ENCODE measurements at places on chromosomes 3 and 15.

GRCh38 chr15:78842519-78842918 is 30.2 kb upstream of the MORF4L1 start:
- no peak for DNase-seq

DNA sequence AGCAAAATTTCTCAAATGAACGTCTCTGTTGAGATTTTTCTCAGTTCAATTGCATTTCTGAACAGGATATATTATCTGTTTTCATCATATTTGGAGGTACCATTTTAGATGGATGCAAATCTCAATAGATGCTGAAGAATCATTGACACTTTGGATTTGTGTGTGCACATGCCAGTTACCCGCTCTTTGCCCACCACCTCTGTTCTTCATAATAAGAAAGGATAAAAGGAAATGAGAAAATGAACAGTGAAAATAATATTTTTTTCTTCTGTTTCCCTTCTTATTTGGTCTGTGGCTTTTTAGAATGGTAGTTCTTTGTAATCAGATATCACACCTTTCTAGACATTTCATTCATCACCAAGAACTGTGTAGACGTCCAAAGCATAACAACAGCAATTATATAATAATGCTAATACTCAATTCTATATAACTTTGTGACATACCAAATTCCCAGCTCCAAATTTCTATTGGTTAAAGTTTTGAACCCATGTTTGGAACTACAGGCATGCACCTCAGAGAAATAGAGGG is 256.7 kb upstream of the SATB1 start:
- no peak for DNase-seq

DNA sequence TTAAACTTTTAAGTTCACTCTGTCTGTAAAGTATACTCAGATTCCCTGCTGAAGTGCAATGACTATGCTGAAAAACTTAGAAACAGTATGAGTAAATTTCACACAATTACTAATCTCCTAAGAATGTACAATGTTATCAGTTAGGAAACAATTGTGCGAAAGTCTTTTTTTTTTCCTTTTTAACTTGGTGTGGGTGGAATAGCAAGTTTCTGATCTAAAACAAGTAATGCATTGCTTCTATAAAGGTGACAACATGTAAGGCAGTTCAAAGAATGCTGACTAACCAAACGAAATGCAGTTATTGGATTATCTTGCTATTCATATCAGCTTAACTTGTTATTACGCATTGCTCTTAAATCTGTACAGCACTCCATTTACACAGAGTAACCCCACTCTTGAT is 19.3 kb upstream of the SLC12A8 start:
- DNase-seq: no peak

- no peak for DNase-seq
Observed at GRCh38 chr3:122415104-122415744, 638 bp downstream of the WDR5B start.

- DNase-seq: no peak
Observed at GRCh38 chr15:42427429-42428223, 63.3 kb downstream of the ZNF106 start.

GRCh38 chr3:25780618-25781017 is 2.6 kb downstream of the NGLY1 start:
- DNase-seq: no peak

DNA sequence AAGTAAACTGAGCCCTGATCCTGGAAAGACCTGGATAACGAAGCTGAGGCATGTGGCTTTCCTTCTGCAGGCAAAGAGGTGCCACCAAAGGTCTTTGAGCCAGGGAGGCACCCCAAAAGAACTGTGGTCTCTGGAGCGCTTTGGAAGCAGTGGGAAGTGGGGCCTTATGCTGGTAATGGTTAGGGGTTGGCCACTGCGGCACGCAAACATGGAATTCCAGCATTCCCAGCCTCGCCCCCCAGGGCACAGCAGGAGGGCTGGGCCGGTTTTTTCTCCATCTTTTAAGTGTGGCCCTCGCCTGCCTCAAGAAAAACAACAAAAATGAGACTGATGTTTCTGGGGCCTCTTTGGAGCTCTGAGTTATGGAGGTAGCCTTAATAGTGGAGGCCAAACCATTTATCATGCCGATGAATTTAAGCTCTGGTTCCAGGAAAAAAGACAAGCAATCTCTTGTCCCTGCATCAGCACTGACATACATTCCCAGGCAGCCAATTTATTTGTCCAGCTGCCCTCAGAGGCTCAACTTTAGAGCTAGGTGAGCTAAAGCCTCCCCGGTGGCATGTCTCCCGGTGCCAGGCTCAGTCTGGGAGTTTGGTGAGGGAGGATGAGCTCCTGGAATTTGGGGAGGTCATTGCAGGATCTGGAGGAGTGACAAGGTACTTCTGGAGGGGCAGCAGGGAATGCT is 109.0 kb downstream of the TLE3 start:
- DNase-seq: no peak

DNA sequence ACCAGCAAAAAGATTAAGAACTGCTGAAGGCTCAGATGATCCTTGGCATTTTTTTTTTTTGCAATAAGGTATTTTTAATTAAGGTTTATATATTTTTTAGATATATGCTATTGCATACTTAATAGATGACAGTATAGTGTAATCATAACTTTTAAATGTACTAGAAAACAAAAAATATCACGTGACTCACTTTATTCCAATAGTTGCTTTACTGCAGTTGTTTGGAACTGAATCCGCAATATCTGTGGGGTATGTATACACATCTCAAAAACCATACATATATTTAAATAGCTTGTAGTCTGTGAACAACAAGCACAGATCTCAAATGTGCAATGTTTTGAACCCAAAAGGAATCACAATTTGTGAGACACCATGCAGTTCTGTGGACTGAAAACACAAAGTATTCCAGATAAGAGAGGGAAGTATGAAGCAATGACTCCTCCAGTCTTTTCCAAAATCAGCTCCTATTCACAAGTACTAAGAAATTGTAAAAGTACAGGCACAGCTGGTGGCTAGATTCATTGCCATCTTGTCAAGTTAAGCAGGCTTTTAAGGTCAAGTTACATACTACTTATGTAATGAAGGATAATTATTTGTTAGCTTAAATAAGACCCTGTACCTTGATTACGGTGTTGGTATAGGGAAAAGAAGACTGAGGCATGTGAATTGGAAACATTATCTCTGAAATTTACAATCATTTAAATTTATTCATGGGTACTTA is 331.1 kb downstream of the TBC1D5 start:
- DNase-seq: no peak

GRCh38 chr3:153399636-153400035 is 237.6 kb downstream of the RAP2B start:
- DNase-seq: no peak

DNA sequence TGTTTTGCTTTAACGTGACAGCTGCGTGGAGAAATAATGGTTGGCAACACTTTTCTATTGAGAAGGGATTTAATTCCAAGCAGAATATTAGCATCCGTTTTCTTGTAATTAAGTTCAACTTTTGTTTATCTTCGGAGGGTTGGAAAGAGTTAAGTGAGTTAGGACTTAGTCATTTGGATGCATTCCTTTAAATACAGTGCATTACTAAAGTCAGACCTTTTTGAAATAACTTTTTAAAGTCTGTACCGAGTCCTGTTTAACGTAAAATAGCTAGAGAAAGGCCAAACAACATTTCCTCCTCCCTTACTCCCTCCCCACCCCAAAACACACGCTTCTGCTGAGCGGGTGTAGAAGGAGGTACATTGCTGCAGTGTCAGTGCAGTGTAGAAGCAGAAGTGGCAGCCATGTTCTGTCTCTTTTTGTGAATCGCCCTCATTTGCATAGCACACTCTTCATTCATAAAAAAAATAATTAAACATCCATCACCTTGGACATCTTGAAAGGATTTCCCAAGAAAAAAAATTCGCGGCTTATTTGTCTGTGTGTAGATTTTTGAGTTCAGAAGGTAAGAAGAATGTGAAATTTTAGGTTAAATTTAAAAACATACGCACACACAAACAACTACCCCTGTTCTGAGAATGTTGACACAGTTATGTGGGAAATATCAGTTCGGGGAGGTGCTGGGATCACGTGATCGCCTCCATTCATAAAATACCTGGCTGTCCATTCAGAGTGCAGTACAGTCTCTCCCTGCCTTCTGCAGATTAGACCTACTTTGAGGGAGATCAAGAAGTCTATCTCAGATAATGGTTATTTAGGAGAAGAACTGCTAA is 1.6 kb downstream of the SPRED1 start:
- no peak for DNase-seq

DNA sequence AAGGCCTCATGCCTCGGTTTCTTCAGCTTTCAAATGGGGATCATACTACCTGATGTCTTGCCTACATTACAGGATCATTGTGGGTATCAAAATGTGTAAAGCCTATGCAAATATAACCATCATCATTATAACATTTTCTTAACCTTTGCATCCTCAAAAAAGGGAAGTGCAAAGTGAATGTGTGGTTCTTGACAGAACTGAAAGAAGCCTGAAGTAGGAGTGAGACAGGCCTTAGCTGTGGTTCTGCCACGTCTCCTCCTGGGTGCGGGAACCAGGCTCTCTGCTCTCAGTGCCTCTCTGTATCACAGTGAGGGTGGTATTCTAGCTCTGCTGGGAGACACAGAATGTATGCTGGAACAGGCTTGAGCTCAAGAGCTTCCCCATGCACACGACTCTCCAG is 316.9 kb upstream of the ICE2 start:
- no peak for DNase-seq

- no peak for DNase-seq
Observed at GRCh38 chr3:143001034-143001368, 369 bp upstream of the U2SURP start.

DNA sequence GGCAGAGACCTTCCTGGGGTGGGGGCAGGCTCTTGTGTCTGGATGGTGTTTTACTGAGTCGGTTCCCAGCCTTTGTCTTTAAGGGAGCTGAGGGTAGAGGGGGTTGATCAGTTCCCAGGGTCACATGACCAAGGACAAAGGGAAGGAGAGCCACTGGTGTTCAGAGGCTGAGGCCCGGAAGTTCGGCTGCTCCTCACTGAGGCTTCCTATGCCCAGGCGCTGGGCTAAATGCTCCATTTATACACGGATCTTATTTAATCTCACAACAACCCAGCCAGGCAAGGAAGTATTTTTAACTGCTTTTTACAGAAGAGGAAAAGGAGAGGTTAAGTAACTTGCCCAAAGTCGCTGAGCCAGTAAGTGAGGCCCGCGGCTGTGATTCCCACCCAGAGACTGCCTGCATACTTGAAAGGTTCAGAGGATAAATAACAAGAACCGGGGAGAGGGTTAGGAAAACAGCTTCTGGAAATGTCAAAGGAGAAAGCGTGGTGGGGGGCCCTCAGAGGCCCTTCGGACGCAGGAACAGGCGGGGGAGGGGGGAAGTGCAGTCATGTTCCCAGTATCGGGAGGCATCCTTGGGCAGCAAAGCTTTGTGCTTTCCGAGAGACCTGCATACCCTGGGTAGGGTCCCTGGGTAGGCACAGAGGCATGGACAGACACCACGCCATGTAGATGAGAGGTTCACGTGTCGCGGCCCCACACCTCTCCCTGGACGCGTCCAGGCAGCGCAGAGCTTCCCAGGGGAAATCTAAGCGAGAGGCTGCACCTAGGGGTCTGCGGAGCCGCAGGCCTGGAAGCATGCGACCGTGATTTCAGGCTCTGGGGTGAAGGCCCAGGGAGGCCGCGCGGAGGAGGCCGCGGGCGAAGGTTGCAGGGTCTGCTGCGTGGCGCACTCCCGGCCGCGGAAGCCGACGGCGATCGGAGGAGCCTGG is 21.3 kb downstream of the EPHB3 start:
- DNase-seq: no peak

DNA sequence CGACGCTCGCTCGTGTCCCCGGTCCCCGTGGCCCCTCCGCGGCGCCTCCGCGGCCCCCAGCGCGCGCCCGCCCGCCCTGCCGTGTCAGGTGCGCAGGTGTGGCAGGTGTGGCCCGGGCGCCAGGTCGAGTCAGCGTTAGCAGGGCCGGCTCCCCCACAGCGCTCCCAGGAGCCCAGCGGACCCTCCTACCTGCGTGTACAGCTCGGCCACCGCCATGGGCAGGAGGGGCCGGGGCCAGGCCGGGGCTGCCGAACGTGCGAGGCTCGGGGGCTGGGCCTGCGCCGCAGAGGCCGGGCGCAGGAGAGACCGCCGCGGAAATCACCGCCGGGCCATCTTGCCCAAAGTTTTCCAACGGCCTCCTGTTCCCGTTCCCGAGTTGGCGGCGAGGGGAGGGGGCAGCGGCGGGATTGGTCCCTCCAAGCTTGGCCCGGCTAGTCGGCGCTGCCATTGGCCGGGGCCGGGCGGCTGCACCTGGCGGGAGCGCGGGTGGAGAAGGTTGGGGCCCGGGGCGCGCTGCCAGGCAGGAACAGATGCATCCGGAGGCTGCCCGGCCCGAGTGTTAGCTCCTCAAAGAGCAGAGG is at the start of gene MYO5C:
MYO5C (minus strand) TSS at position 384 of the 581 bp plus-strand sequence; CDS start at position 216, 168 bp downstream.
- DNase-seq: no peak

DNA sequence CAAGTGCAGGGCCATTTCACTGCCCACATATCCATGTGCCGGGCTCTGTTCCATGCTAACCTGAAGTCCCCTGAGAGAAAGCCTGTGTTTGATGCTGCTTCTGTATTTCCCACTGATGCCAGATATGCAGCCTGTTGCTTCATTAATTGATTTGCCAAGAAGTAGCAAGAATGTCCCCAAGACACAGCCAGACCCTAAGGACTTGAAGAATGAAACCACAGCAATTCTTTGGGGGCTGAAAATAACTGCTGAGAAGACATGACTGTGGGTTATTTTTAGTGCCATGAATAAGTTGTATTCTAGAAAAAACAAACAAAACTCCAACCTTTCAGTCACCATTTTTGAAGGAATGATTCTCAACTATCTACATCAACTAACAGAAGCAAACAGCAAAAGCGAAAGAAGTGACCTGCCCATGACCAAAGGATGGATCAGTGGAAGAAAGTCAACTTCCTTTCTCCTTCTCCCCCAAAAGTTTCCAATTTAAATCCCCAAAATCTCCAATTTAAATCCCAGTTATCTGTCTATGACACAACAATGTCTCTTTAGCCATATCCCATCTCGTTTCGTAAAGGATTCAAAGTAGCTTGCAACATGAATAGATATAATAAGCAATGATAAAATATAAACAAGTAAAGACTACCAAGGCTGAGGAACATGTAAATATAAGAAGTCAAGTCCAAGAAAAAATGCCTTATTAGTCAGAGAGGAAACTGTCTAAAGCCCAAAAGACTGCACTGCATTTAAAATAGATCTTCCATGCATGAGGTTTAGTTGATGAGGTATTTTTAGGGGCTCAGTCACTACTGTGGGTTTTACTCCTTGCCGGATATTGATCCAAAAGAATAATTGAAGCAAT is 226.8 kb downstream of the DTWD1 start:
- no peak for DNase-seq

GRCh38 chr3:157500232-157500631 is 3.0 kb downstream of the VEPH1 start:
- DNase-seq: no peak

DNA sequence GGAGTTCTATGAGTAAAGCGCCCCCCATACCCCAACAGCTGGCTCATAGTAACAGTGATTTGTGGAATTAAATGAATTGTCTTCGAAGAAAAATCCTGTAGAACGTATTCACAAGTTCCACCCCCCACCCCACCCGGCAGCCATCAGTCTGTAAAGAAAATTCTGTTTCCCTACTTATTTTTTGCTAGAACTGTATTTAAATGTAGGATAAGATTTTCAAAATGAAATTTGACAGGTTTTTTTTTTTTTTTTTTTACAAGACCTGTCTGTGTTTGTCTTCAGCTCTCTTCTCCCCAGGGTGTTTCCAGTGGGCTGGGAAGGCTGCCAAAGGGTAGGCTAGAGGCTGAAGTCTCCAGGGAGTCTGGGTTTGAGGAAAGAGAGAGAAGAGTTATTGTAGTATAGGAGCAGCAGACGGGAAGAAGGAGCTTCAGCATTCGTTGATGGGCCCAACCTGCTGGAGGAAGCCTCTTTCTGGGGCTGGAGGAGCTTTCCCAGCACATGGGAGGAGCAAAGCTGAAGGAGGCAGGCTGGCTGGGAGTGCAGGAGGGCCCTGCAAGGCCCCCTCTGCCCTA is 130.6 kb upstream of the SEMA6D start:
- DNase-seq: no peak

Data from cortex of kidney (tissue), 1 donor.